ENCODE measurements at places on chromosomes 3 and 15.

- DNase-seq: no peak
- no peaks in the 10 kb centered on the region for H3K4me1 ChIP-seq
- peaks cover 25% of the 10 kb centered on the region for H3K36me3 ChIP-seq
- no peak overlapping the region for H3K4me3 ChIP-seq
- H3K27ac ChIP-seq: no peak overlapping the region
- H3K27me3 ChIP-seq: no peaks in the 10 kb centered on the region
These were observed 25.2 kb downstream of the RAB5A start for GRCh38 chr3:19972054-19972453.

GRCh38 chr3:165446555-165446954 is 250.4 kb upstream of the SLITRK3 start:
- H3K36me3 ChIP-seq: no peaks in the 10 kb centered on the region
- no peak overlapping the region for H3K4me3 ChIP-seq
- H3K4me1 ChIP-seq: no peaks in the 10 kb centered on the region
- DNase-seq: no peak
- H3K27me3 ChIP-seq: no peaks in the 10 kb centered on the region
- no peak overlapping the region for H3K27ac ChIP-seq

GRCh38 chr3:124627501-124627908 is 102.7 kb upstream of the UMPS start:
- no peak overlapping the region for H3K4me3 ChIP-seq
- no peaks in the 10 kb centered on the region for H3K27me3 ChIP-seq
- DNase-seq: no peak
- no peaks in the 10 kb centered on the region for H3K36me3 ChIP-seq
- no peaks in the 10 kb centered on the region for H3K4me1 ChIP-seq

DNA sequence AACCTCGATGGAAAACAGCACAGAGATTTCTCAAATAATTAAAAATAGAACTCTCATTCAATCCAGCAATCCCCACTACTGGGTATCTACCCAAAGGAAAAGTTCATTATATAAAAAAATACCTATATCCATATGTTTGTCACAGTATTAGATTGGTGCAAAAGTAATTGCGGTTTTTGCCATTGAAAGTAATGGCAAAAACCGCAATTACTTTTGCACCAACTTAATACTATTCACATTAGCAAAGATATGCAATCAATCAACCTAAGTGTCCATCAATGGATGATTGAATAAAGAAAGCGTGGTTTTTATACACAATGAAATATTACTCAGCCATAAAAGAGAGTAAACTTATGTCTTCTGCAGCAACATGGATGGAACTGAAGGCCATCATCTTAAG is 12.2 kb upstream of the CCDC54 start:
- no peak for DNase-seq
- no peak overlapping the region for H3K4me3 ChIP-seq
- no peak overlapping the region for H3K27ac ChIP-seq
- H3K36me3 ChIP-seq: no peaks in the 10 kb centered on the region
- H3K4me1 ChIP-seq: no peaks in the 10 kb centered on the region

DNA sequence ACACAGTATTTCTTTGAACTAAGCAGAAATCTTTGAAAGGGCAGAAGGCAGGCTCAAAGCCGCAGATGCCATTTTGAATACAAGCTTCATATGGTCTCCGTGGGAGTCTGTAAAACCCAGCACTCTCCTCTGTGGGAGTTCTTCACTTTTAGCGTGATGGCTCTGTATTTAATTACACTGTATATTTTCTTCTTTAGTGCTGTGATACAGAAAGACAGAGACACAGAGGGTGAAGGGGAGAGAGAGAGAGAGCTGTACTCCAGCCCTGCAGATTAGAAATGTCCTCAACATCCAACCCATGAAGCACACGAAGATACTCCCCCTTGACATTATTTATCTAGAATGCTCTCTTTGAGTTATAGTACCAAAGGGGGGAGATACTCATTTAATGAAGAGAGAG is 752.6 kb upstream of the NR2F2 start:
- no peaks in the 10 kb centered on the region for H3K4me1 ChIP-seq
- no peak overlapping the region for H3K27ac ChIP-seq
- H3K4me3 ChIP-seq: no peak overlapping the region
- no peaks in the 10 kb centered on the region for H3K27me3 ChIP-seq
- no peak for DNase-seq
- no peaks in the 10 kb centered on the region for H3K36me3 ChIP-seq

DNA sequence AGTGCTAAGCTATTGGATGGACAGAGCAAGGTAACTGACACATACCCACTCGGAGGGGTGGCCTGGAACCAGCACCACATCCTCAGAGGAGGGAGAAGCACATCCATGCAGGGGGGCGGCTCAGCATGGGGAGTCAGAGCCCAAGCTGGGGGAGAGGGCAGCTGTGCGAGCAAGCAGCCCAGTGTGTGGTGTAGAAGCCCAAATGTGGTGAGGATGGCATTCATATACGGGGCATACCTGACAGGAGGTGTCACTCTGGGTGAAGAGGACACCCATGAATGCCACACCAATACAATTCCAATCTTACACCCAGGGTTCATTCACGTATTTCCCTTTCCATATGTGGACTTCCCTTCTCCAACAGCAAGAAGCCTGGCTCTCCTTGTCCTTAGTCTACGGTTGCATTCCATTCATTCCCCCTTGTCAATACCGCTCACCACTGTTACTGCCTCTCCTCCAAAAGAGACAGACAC is 58.7 kb upstream of the ACAN start:
- H3K4me1 ChIP-seq: no peaks in the 10 kb centered on the region
- H3K27me3 ChIP-seq: no peaks in the 10 kb centered on the region
- H3K27ac ChIP-seq: no peak overlapping the region
- no peaks in the 10 kb centered on the region for H3K36me3 ChIP-seq
- no peak overlapping the region for H3K4me3 ChIP-seq

DNA sequence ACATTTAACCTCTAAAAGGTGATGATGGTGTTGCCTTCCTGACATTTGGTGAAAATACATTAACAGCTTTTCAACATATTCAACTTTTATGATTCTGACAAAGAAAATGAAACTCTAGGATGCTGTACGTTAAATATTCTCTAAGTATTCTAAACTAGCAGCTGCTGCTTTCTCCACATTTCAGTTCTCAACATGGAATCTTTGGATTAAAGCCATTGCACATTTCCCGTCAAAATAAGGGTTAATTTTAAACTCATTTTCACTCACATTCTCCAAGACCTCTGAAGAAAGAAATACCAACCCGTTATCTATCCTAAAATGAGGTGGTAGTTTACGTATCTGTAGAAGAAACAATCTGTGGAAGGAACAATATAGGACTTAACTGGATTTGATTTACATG is 655.7 kb upstream of the ARPP21 start:
- no peaks in the 10 kb centered on the region for H3K36me3 ChIP-seq

DNA sequence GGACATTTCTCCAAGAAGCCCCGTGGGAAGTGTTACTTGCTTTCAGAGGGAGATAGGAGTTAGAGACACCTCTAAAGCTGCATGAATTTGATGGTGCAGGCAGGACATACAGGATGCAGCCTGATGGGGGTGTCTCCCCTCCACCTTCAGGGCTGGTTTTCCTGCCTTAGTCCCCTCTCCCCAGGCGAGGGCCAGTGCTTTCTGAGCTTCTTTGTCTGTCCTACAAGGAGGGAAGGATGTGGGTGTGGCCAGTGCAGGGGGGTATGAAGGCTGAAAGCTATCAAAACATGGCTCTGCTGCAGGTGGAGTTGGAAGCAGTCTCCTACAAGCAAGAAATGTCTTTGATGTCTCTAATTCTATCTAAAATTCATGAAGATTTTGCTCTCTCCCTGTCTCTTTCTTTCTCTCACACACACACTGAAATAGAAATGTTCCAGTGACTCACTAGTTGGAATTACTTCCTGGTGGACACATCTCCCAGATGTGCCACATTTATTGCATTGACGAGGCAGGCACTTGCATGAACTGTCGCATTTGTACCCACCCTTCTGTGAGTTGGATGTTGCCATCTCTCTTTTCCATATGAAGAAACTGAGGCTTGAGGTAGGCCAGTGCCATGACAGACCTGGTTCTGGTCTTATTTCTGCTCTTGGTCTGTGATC is 13.9 kb upstream of the PODXL2 start:
- no peaks in the 10 kb centered on the region for H3K27me3 ChIP-seq
- DNase-seq: no peak
- no peak overlapping the region for H3K27ac ChIP-seq
- no peaks in the 10 kb centered on the region for H3K4me1 ChIP-seq

DNA sequence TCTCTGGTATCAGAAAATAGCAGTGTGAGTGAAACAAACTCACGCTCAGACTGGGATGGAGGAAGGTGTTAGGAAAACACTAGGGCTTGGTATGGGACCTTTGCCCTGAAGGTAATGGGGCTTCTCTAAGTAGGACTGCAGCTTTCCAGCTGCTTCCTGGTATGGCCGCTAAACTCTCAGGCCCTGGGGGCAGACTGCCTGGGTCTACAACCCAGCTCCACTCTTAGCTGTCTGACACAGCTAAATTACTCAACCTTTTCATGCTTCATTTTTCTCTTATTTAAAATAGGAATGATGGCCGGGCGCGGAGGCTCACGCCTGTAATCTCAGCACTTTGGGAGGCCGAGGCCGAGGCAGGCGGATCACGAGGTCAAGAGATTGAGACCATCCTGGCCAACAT is 5.2 kb upstream of the YEATS2 start:
- H3K4me3 ChIP-seq: no peak overlapping the region
- DNase-seq: no peak
- no peak overlapping the region for H3K27ac ChIP-seq
- no peaks in the 10 kb centered on the region for H3K27me3 ChIP-seq

Measured in natural killer cell (primary cell).